ENCODE measurements at places on chromosomes 2 and 18.

DNA sequence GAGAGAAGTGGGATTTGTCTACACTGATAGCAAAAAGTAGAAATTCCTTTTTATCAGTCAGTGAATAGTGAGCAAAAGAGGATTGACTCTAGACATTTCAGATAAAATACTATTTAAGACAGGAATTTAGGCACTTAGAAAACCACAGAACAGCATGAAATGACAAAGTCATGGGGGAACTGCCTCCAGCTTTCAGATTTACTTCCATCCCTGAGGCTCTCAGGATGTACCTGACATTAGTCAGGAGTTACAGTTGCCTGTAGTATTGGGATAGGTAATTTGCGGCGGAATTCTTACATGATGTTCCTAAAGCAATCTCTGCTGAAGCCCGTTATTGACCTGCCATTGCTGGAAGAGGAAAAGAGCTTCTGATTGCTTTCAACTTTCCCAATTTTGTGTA lies 337.1 kb upstream of the MAP2 start:
- DNase-seq = no peak

DNA sequence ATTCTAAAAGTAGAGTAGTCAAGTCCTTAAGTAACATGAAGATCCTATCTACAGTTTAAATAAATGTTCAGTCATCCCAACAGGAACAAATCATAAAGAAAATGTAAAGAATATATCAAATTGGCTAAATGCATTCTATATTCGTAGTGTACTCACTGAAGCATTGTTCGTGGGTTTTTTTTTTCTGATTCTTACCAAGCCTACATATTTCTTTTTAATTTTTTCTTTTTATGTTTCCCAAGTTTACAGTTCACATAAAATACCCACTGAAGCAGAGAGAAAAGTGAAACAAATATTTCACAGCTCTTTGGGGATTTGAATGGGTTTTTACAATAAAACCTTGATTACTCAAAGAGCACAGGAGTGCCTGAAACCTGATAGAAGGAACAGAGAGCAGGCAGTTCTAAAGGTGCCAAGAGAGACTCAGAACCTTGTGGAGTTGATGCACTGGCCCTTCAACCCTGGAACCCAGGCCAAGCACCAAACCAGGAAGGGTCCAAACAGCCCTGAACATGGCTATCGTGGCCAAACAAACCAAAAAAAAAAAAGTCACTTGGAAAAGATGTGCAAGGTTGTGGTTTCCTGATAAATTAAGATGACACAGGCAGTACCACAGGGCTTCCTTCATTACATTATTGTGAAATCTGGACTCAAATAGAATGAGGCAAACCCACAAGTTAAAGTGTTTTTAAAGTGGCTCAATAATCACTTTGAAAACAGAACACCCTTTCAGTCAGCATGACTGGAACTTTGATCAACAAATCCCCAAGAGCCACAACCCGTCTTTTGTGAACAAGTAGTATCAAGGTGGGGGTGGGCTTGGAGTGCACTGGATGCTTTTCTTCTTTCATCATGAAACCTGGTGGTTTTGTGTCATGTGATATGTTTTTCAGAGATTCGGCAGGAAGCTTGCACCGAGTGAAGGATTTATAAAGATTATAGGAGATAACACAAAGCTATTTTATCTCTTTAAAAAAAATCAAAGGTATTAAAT lies 245.0 kb upstream of the FN1 start:
- peak; percentile 3 for DNase-seq

GRCh38 chr18:48818329-48819254 lies 132.2 kb downstream of the SMAD7 start:
- DNase-seq = no peak

DNA sequence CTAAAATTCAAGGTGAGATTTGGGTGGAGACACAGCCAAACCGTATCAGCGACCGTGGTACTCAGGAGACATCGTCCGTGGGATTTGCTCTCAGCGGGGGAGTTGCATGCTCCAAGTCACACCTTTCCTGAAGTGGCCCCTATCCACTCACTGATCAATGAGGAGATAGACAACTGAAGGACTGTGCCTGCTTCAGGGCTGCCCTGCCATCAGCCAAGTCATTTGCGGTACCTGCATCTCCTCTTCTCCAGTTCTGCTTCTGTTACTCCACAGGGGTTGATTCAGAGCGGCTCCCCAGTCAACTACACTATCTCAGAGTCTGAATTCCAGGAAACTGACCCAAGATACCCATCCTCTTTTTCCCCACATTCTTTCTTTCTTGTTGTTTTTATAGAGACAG lies 184.1 kb downstream of the MREG start:
- DNase-seq = no peak

GRCh38 chr2:218168016-218168415 lies 1.3 kb upstream of the CXCR1 start:
- DNase-seq = no peak

DNA sequence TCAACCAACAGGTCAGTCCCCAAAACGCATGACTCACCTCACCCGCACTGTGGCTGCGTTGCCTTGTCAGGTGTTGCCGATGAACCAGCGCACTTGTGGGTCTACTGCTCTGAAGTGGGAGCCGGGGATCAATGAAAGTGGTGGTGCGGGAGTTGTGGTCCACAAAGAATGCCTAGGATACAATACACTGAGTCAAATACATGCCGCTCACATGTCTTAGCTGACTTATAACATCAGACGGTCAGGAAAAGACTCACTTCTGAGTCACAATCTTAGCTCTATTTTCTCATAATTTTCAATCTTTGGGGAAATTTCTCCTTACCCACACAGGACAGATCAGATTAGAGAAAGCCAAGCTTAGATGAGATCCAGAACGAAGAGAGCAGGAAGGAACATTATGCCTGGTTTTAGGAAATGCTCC lies 107.1 kb upstream of the STK17B start:
- peak; percentile 21 for DNase-seq

DNA sequence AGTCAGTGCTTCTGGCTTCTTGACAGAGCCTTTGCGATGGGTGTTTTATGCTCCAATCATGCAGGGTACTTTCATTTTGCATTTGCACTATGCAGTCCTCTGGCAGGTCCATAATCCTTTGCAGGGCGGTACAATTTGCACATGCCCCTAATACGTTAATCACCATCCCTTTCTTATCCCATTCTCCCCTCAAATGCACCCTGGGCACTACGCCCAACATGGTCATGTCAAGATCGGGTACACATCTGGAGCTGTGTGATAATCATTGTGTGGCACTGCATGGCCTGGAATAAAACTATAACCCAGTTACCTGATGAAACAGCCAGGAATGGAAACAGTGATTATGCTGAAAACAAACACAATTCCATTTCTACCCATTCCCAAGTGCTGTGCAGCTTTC lies 27.7 kb downstream of the LOXHD1 start:
- DNase-seq = no peak

- DNase-seq = no peak
These were observed 11.2 kb upstream of the CYP27C1 start for GRCh38 chr2:127231130-127231865.

- no peak for DNase-seq
These were observed 137.8 kb upstream of the SP5 start for GRCh38 chr2:170577356-170577755.

- no peak for DNase-seq
These were observed 39.8 kb upstream of the AAK1 start for GRCh38 chr2:69683170-69683971.

GRCh38 chr18:56291294-56291693 lies 347.1 kb downstream of the TXNL1 start:
- DNase-seq = no peak

- DNase-seq = no peak
These were observed 541.0 kb upstream of the ZEB2 start for GRCh38 chr2:145060876-145061275.

- DNase-seq = no peak
These were observed at the start of gene ESPNL for GRCh38 chr2:238100049-238100820. TSS of gene ESPNL (plus strand) at chr2:238100340. CDS start at chr2:238100420, 80 bp downstream.

DNA sequence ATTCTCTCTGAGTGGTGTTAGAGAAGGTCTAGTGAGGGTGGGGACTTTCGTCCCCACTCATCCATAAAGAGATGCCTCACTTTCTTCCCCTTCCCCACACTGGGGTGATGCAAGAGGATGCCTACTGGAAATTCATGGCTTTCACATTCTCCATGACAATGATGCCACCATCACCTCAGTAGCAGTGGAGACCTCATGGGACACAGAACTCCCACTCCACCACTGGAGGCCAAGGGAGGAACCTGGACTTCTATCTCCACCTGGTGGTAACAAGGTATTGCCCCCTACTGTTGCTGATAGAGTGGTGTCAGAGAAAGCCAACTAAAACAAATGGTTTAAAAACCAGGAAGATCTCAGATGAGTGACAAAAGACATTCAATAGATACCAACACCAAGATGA lies 110.9 kb downstream of the INHBB start:
- no peak for DNase-seq
